ENCODE measurements at places on chromosomes 11 and 22.
A peak's percentile ranks its signal among the peaks of the same experiment; 100 is the strongest.

- no peak for DNase-seq
Observed at GRCh38 chr22:43018615-43019014, 3.7 kb upstream of the PACSIN2 start.

GRCh38 chr11:81301166-81301830, 1432.4 kb downstream of the FAM181B start:
- no peak for DNase-seq

GRCh38 chr22:17260950-17261349, 41.7 kb upstream of the ADA2 start:
- DNase-seq = no peak

GRCh38 chr11:20609727-20610707, 10.6 kb downstream of the SLC6A5 start:
- DNase-seq = peak; percentile 79

GRCh38 chr11:69172674-69173073, 16.9 kb downstream of the SMIM38 start:
- peak; percentile 5 for DNase-seq

- DNase-seq = peak; percentile 90
Observed at GRCh38 chr22:50146439-50147238, 23.9 kb upstream of the PANX2 start.

DNA sequence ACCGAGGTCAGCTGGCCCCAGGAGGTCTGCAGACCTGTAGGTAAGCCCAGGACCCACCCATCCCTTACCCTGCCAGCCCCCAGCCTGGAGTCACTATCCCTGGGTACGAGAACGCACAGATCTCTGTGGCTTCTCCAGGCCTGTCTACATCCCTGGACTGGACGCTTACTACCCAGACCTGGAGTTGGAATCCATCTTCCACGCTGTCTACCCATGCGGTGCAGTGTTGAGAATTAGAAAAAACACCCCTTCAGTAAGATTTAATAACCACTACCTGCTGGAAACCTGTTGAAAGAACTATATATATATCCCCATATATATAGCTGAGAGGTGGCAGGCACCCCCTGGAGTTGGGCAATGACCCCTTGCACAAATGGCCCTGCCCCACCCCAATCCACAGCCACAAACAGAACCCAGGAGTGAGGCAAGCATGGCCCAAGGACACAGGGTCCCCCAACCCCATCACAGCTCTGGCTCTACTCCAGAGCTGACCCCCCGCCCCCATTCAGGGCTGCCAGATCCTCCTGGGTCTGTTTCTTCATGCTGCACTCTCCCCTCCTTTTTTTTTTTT, 17.7 kb upstream of the RGL4 start:
- peak; percentile 37 for DNase-seq

GRCh38 chr22:48783821-48784266, 1043.8 kb downstream of the BRD1 start:
- DNase-seq = no peak

GRCh38 chr22:17201285-17201945, 17.8 kb downstream of the ADA2 start:
- DNase-seq = no peak

DNA sequence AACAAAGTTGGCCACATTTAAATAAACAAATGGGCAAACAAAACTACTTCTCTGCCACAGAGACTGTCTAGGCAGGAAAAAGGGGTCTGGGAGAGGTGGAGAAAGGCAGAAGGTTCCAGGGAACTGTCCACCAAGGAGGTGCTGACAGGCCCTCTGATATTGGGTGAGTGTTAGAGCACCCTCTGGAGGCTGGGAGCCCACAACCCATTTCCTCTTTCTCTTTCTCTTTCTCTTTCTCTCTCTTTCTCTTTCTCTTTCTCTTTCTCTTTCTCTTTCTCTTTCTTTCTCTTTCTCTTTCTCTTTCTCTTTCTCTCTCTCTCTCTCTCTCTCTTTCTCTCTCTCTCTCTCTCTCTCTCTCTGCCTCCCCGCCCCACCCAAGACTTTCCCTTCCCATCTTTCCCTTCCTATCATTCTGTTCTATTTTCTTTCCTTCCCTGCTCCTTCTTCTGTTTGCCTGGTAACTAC, 912.8 kb downstream of the DLG2 start:
- DNase-seq = peak; percentile 24
